ENCODE measurements at places on chromosomes 6 and 20. TPM values are rescaled to one million over a fixed set of nuclear protein-coding genes. Genes with fewer than 3 reads are reported as not detected.

GRCh38 chr6:109002882-109003281 lies 91.8 kb downstream of the SESN1 start:
- no peak for DNase-seq

- no peak for DNase-seq
These were observed 4.9 kb downstream of the TM9SF4 start for GRCh38 chr20:32114305-32114960.

DNA sequence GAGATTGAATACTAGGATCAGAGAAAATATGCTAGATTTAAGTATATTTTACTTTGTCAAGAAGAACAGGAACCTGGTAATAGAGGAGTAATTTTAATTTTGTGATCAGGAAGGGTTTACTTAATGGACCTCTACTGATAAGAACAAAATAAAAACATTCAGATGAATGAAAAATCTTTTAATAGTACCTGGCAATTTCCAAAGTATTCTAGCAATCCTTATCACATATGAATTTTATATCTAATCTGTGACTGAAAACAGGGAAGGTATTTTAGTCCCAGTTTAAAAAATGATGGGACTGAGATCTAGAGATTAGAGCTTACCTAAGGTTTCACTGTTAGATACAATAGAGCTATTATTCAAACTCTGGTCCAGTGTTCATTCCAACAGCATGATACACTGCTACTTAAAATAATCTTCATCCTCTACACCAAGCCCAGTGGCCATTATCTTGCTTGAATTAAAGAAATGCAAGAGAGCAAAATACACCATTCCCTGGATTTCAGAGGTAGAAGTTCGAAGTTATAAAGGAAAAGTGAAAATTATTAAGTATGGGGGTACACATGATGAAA lies 13.5 kb downstream of the SLC17A5 start:
- DNase-seq: no peak

Gene DLK2
- polyA plus RNA-seq: 0.36 TPM

Data from endothelial cell of umbilical vein (primary cell).